Stimulated activated CD8-positive, alpha-beta memory T cell treated with anti-CD3 and anti-CD28 coated beads, Interleukin-7, amount 100 ng/mL, for 1 hour (primary cell): ENCODE measurements at places on chromosomes 5 and 9.

DNA sequence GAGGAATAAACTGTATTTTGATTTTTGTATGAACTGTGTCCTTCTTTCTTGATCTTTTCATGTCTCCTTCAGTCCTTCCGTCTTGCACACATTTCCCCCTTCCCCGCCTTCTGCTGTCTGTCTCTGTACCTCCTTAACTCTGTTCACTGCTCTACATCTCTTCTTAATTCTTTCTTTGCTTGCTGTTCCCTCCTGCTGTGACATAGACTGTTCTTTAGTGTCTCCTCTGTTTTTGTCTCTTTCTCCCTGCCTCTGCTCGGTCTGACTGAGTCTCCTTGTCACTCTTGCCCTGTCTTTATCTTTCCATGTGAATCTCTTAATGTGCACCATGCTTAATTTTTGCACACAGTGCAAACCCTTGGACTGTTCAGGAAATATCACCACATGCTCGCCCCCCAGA, 113.0 kb downstream of the TRIM32 start:
- DNase-seq = no peak

- DNase-seq = no peak
These were observed 160.8 kb downstream of the TSSK1B start for GRCh38 chr5:113273948-113274347.

GRCh38 chr5:178525906-178526732, 64.1 kb downstream of the COL23A1 start:
- no peak for DNase-seq

GRCh38 chr5:74028406-74028805, 402.4 kb downstream of the ARHGEF28 start:
- DNase-seq = no peak

GRCh38 chr9:121963528-121963995, 129.5 kb downstream of the TTLL11 start:
- DNase-seq = no peak

DNA sequence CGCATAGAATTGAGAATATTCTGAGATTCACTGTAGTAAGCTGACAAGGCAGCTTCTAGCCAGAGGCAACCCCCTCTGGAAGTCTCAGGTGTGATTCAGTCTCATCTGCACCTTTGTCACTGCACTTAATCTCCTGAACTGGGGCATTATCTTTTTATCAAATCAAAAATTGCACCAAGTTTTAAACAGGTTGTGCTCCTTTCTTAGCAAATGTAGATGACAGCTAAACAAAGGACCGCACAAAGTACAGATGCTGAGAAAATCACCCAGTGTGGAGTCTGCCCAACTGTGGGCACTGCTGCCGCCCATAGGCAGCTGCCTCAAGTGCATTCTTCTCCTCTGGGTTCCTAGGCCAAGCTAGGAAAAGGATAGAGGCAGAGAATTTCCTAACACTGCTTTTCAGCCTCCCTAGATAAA, 51.1 kb downstream of the STARD4 start:
- no peak for DNase-seq

DNA sequence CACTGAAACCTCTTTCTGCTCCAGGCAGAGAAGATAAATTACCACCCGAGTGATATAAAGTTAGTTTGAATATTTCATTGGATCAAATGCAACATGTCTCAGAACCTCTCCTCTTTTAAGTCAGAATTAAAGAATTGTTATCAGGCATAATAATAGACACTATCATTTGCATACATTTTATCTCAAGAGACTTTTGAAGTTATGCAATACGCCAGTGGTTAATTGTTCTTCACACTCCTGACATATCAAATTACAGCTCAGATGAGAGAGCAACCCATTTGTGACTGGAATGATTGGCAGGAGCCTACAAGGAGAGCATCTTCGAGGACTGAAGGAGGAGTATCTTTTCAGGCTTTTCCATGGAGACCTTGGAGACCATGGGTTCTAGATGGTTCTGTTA, 452.2 kb downstream of the KDM4C start:
- DNase-seq = no peak

DNA sequence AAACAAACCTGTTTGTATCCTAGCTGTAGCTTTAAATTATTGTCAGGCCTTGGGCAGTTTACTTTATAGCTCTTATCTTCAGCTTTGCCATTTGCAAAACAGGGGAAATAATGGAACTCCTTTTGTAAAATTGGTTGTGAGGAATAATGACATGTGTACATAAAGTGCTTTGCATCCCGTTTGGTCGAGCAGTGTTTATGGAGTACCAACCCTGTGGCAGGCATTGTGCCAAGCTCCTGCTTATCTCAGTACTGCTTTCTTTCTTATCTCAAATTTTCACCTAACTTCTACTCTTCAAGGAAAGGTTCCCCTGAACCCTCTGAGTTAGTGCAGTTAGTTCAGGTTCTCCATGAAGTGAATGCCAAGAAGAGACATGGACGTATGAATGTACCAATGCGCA, 9.4 kb upstream of the TENT2 start:
- no peak for DNase-seq

DNA sequence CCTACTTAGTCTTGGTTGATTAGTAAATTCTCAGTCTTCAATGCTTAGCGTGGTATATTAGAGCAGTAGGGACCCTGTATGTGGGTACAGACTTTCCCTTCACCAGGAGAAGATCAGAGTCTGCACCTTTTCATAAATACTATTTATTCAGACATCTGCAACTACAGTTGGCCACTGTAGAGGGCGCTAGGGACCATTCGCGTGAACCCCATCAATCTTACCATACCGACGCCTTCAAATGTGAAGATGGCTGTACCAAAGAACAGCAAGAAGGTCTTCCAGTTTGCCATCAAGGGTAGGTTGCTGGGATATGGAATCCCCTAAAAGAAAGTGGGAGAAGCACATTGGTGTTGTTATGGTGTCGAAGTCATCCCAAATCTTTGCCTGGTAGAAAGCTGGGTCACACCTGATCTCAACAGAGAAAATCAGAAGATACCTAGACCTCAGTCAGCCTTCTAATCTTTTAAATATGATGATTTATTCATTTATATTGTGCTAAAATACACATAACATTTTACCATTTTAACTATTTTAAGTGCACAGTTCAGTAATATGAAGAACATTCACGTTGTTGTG, 19.1 kb downstream of the SLC36A3 start:
- no peak for DNase-seq

- DNase-seq = no peak
These were observed 93.3 kb downstream of the KIAA0825 start for GRCh38 chr5:94524841-94525697.

GRCh38 chr9:18448101-18448500, 25.9 kb upstream of the ADAMTSL1 start:
- DNase-seq = no peak
